Gastroesophageal sphincter (tissue), 4 donors: ENCODE measurements at places on chromosomes 2 and 18. TPM values are rescaled to one million over a fixed set of nuclear protein-coding genes. Genes with fewer than 3 reads are reported as not detected.

GRCh38 chr2:138035608-138036217, 71.4 kb downstream of the HNMT start:
- no peak for ATAC-seq

Gene AGXT
- not detected for total RNA-seq

Gene ALLC
- not detected for total RNA-seq

DNA sequence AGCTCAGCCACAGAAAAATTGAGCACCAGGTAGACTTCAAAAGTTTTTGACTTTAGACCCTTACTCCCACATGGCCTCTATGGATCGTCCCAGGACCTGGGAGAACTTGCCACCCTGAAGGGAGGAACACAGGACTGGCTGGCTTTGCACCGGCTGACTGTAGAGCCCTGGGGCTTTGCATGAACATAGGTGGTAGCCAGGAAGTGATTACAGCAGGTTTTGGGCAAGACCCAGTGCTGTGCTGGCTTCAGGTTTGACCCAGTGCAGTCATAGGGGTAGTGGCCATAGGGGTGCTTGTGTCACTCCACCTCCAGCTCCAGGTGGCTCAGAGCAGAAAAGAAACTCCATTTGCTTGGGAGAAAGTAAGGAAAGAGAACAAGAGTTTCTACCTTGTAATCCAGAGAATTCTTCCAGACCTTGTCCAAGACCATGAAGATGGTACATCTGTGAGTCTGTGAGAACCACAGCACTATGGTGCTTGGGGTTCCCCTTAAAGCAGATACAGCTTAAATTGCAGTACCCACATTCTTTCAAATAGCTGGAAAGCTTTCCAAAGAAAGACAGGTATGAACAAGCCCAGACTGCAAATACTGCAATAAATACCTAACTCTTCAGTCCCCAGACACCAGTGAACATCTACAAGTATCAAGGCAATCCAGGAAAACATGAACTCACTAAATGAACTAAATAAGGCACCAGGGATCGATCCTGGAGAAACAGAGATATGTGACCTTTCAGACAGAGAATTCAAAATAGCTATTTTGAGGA, 13.0 kb upstream of the SESTD1 start:
- ATAC-seq: no peak

Gene TYW5
- total RNA-seq: 5.8 TPM

- no peak for ATAC-seq
Measured at GRCh38 chr2:55901941-55902340, 21.6 kb downstream of the EFEMP1 start.

GRCh38 chr2:55761526-55761925, 67.9 kb upstream of the PNPT1 start:
- peak; percentile 25 for ATAC-seq

- no peak for ATAC-seq
Measured at GRCh38 chr2:47309952-47310800, 92.8 kb upstream of the MSH2 start.

DNA sequence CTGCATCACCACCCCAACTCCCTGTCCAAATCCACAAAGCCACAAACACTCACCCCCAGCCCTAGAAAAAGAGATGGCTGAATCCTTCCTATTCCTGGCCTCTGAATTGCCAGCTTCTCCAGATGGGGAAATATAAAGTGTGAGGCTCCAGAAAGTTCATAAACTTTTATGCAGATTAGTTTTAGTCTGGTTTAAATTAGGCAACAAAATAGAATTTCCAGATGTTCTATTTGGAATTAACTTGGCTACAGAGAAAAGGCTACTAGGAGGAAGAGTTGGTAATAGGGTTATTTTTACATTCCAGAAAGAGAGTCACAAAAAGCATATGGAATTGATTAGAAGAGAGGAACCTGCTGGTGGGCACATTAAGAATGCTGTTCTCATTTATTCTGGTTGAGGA, 56.0 kb downstream of the EN1 start:
- no peak for ATAC-seq

Gene ST6GAL2
- 16.3 TPM for total RNA-seq

- ATAC-seq: no peak
Measured at GRCh38 chr2:54757500-54757899, 34.0 kb downstream of the EML6 start.

- ATAC-seq: no peak
Measured at GRCh38 chr2:192201116-192201515, 6.4 kb upstream of the TMEFF2 start.
